Fibroblast of lung (primary cell): ENCODE measurements at places on chromosomes 2 and 18. TPM values are rescaled to one million over a fixed set of nuclear protein-coding genes. Genes with fewer than 3 reads are reported as not detected.

Gene FAP
- 81.9 and 96.1 TPM in 2 replicates for total RNA-seq

DNA sequence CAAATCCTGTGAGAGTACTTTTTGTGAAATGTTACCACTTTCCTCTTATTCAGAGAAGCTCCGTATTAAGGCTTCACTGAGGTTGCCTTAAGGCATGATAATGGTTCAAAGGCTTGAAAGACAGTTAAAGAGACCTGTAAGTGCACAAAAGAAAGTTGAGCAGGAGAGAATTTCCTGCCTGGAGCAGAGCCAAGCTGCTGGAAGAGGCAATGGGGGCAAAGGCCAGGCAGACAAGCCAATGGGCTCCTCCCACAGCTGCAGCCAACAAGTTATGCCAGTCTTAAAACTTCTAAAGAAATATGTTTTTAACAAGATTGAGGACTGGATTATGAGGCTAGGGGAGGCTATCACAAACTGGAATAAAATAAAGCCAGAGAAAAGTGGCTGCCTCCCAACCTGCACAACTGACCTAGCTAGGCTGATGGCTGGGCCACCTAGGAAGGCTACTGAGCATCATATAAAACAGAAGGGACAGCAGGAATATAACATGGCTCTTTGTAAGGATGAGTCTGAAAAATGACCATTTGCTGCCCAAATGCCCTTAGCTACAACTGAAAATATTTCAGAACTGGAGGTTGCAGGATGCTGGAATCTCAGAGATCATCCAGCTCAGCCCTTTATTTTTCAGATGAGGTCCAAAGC, 2.1 kb downstream of the IL1B start:
- DNase-seq = no peak

Gene SOWAHC
- total RNA-seq = 7.1 and 10.3 TPM in 2 replicates

DNA sequence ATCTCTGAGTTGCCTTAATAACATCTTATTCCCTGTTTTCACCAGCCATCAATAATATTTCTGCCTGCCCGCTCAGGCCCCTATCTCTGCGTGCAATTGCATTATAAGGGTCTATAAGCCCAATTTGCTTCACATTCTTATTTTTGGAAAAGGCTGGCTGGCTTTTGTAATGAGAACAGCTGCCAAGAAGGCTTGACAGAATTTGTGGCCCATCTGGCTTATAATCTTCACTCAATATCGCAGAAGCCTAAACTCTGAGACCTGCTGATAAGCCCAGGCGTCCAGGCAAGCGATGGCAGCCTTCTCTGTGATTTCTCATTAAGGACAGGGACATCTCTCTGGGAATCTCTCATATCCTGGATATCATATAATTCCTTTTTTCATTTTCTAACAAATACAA, 1618.6 kb upstream of the CELF4 start:
- no peak for DNase-seq

DNA sequence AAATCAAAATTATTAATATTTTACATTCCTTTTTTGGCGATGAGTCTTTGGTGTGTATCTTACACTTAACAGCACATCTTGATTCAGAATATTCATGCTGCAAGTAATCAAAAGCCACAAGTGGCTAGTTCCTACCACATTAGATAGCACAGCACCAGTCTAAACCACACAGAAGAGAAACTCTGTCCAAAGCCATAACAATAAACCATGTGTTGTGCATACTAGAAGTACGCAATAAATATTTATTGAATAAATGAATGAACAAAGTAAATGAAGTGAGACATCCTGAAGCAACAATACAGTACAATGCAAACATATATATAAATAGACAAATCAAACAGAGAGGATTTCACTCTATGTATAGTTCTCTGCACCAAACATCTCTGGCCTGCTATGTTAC, 287.3 kb downstream of the EXOC6B start:
- DNase-seq = peak; percentile 68

GRCh38 chr18:47883771-47884413, 46.6 kb downstream of the SMAD2 start:
- DNase-seq = peak; percentile 40

GRCh38 chr2:51387235-51387634, 355.3 kb upstream of the NRXN1 start:
- DNase-seq = peak; percentile 94

DNA sequence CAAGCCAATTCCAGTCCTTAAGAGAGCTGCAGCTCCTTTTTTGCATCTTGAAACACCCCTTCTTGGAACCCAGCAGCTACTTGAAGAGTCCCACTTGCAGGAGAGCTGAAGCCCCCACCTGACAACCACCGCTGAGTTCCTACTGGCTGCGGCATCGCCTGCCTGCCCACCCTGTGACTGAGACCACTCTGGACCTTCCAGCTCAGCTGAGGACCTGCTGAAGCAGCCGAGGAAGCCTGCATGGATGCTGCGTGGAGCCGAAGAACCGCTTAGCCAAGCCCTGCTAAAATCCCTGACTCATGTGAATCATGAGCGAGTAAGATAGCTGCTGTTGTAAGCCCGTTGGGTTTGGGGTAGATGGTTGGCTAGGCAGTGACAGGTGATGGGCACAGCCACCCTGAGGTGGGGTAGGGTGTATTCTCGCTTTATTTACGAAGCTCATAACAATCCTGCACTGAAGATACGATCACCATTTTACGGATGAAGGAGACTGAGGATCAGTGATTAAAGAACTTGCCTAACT, 78.4 kb downstream of the INHBB start:
- DNase-seq = no peak

Gene CFAP53
- 0.99 and 1.0 TPM in 2 replicates for total RNA-seq

Gene AUP1
- 70.4 and 73.7 TPM in 2 replicates for total RNA-seq
